GM12864 (cell line): ENCODE measurements at places on chromosomes 13 and 19.

DNA sequence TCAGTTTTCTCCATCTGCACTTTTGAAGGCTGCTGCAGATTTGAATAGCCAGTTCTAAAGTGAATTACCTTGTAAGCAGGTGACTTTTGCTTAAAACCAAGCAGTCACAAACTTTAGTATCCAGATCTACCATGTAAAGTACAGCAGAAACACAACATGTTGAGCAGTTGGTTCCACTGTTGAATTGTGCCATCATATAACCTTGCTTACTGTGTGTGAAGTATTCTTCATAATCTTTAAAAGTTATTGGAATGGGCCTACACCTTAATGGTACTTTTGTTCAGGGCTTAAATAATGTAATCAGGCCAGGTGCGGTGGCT, 23.2 kb upstream of the MTUS2 start:
- DNase-seq: no peak

DNA sequence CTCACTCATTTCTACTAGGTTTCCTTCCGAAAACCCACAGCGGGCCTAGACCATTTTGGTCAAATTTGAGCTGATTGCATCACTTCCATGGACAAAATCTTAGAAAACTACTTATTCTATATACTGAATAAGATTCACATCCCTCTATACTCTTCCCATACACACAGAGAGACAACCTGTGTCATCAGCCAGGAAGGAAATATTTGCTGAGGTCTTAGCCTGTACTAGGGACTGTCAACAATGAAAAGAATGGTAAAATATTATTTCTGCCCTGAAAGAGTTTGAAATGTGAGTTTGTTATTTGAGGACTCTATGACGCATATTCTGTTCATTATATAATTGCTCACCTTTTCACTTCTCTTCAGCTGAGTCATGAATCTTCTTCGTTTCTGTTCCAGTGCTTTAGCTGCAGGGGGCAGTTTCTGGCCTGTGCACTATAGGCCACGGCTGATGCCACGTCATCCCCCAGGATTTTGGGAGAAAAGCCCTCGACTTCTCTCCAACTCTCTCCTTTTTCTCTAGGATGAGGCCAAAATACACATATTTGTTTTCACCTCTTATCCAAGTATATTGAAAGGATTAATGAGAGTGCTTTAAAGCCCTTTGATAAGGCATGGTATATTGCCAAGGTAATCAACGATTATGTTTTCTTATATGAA, 47.7 kb downstream of the GSX1 start:
- DNase-seq: no peak

- DNase-seq: no peak
Measured at GRCh38 chr19:33362508-33363228, 10.8 kb upstream of the CEBPG start.

GRCh38 chr13:112971288-112971643, 2.3 kb downstream of the MCF2L start:
- no peak for DNase-seq

DNA sequence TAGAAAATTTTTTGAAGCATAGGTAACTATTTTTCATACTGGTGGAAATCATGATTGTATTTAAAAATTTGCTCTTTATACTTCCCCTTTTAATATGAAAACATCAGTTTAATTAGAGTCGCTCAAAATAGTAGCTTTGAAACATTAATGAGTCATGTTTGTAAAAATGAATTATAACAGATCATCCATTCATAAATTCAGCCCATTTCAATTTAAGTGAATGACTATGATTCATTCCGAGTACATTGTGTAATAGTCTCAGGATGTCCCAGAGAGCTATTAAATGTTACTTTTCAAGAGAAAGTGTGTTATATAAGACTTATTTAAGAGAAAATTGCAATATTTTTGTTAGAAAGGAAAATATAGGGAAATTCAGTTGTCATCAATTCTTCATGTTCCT, 111.0 kb downstream of the FNDC3A start:
- DNase-seq: no peak

DNA sequence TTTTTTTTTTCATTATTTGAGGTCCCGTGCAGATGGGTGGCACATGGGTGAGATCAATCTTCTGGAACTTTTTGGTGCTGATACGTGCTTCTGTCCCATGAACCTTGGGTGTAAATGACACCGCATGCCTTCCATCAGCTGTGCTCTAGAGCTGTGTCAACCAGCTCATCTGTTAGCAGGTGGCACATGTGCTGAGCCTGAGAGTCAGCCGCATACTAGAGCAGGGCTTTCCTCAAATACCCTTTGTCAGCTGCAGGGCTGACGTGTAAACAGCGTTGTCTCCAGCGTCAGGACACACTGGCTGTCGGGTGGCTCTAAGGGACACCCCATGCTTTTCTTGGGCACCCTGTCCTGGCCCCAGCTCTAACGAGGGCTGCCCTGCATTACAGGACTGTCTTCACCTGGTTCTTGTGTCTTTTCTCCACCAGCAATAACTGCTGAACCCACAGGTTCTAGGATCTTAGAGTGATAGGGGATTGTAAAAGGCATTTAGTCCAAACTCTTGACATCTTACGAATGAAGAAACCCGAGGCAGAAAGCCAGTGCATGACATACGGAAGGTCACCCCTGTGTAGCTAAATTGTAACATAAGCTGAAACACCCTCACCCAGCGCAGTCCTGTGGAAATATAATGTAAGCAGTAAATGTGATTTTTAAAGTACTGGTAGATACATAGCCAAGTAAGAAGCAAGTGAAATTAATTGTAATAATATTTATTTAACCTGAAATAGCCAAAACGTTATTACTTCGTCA, 119.5 kb downstream of the LRCH1 start:
- no peak for DNase-seq

DNA sequence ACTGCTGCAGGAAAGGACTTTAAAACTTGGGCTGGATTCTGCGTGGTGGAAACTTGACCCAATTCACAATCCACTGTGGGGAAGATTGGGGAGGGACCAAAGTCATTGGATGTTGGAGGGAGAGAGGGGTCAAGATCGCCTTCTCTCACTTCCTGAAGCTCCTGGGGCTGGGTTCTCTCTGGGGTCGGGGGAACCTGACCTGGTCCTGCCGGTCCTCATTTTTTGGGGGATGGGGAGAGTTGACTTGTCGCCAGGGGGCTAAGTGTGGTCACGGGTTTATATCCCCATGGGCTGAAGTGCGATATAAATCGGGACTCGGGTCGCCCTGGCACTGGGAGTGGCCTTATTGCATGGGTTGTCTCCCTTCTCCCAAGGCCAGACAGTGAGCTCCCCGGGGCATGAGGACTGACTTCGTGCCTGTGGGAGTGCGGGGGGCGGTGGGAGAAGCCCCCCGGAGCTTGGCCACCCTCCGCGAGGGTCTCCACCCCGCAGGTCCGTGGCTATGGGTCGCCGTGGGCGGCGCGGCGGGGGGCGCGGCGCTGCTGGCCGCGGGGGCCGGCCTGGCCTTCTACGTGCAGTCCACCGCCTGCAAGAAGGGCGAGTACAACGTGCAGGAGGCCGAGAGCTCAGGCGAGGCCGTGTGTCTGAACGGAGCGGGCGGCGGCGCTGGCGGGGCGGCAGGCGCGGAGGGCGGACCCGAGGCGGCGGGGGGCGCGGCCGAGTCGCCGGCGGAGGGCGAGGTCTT, 6.3 kb downstream of the ICAM5 start:
- DNase-seq: no peak

DNA sequence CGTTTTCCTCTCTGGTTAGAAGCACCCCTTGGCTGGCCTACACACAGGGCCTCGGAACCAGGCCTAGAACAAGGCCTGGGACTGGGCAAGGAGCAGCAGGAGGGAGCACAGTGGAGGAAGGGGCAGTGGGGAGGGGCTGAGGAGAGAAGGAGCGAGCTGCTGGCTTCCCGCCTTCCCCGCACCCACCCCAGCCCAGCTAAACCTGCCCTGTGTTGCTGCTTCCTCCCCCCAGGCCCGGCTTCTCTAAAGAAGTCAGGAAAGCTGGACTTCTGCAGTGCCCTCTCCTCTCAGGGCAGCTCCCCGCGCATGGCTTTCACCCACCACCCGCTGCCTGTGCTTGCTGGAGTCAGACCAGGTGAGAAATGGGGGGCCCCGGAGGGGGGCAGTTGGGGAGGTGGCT, 24.3 kb downstream of the LYL1 start:
- DNase-seq: no peak

DNA sequence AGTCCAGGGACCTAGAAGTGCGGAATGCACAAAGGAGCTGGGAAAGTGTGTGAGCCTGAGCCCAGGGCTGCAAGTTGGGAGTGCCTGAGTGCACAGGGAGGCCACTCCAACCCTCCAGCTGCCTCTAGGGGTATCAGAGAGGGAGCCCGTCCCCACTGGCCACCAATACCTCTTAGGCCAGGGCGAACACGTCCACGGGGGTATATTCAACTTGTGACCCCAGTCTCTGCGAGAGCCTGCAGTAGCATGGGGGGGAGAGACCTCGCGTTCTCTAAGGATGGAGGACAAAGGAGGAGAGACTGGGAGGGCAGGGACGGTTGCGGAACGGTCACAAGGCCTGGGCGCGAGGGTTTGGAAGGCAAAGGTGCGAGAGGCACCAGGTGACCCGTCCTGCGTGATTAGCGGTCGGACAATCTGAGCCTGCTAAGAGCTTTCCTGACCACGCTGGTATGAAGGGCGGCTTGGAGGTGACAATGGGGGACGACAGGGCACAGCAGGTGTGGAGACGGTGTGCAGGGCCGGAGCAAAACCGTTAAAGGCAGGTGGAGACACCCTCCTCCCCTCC, 676 bp downstream of the CD320 start:
- DNase-seq: no peak

GRCh38 chr13:21077076-21077787, 15.8 kb upstream of the LATS2 start:
- no peak for DNase-seq

- DNase-seq: no peak
Measured at GRCh38 chr13:43687038-43687437, 99.7 kb downstream of the ENOX1 start.

DNA sequence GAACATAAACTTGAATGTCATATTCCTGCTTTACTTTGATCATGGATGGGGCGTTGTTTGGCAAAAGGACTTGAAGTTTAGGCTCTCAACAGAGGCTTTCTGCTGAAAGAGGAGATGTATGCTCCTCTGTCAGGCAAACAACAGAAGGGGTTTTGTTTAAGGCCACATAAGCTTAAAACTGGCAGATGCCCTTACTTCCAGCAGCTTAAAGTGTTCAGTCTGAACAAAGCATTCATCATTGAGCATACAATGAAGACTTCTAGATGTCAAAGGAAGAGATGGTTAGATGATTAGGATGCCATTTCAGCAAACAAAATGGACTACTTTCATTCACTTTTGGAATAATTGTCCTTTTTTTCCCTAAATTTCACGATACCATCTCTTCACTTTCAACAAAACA, 484.5 kb downstream of the SLITRK6 start:
- no peak for DNase-seq

DNA sequence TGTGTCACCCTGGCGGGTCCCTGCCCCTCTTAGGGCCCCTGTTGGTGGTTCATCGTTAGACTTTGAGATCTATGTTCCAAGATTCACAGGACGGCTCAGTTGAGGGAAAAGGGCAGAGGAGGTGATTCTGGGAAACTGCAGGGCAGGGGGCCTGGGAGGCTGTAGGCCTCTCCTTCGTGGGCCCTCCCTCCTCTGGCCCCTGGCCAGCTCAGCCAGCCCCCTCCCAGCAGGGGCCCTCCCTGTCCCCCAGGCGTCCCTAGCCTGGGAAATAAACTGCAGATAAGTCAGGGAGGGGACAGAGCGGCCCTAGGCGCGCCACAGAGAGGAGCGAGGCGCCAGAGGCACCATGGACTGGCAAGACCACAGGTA, 6.5 kb downstream of the HIF3A start:
- no peak for DNase-seq

DNA sequence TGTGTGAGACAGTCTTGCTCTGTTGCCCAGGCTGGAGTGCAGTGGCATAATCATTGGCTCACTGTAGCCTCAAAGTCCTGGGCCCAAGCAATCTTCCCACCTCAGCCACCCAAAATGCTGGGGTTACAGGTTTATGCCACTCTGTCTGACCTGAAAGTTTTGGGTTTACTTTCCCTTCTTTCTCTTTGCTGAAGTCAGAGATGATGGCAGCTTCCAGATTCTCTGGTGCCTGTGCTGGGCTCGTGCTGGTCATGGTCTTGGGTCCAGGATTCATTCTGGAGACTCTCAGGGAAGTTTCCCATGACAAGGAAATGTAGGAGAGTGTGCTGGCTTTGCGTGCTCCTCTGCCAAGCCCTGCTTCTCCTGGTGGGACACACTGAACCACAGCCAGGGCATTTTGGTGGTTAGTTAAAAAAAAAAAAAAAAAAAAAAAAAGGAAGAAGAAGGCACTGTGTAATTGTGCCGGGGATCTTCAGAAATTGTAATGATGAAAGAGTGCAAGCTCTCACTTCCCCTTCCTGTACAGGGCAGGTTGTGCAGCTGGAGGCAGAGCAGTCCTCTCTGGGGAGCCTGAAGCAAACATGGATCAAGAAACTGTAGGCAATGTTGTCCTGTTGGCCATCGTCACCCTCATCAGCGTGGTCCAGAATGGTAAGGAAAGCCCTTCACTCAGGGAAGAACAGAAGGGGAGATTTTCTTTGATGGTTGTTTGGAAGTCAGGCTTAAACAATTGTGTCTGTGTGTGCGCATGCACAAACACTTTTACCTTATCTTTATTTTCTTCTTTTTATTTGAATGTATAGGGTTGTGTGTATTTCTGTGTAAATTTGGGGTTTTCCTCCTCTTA, at the start of gene ALOX5AP:
Gene ALOX5AP, plus strand, starts transcription at position 519 of the 847 bp plus-strand sequence. Its CDS starts 63 bp downstream, at position 582.
- DNase-seq: peak; percentile 65

- DNase-seq: no peak
Measured at GRCh38 chr13:84025824-84026223, 143.6 kb upstream of the SLITRK1 start.

DNA sequence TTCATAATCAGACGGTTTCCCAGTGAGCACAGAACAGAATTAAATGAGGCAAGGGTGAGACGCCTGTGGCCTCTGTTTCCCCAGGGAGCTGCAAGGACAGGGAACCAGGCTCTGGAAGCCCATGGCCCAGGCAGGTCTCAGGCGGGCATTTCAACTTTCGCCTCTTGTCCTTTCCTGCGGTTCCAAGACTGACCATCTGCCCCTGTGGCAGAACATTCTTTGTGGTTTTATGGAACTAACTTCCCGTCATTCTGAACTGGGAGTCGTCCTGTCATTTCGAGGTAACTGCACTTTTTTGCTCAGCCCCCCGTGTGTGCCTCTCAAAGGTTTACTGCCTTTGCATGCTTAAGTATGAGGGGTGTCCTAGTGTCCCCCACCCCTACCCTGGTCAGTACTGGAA, 70.9 kb downstream of the KL start:
- DNase-seq: no peak
